ENCODE measurements at places on chromosomes 11 and 22. TPM values are rescaled to one million over a fixed set of nuclear protein-coding genes. Genes with fewer than 3 reads are reported as not detected.

- no peak for DNase-seq
Measured at GRCh38 chr11:7694235-7694634, 12.0 kb downstream of the OVCH2 start.

Gene DEUP1
- not detected for total RNA-seq

DNA sequence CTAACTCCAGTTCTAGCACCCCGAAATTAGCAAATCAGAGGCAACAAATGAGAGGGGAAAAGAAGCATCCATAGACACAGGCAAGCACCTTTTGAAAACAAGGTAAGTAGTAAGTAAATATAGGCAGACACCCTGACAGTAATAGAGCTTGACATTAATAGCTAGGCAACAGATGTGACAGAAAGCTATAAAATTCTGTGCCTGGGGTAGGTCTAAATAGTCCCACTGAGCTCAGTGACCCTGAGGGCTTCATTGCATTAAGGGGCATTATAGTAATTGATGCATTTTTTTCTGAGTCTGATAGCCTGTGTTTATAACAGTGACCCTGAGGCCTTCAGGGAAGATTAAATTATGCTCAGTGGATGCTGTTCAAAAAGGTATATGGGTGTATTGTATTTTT lies 197.1 kb downstream of the HIPK3 start:
- DNase-seq: no peak

DNA sequence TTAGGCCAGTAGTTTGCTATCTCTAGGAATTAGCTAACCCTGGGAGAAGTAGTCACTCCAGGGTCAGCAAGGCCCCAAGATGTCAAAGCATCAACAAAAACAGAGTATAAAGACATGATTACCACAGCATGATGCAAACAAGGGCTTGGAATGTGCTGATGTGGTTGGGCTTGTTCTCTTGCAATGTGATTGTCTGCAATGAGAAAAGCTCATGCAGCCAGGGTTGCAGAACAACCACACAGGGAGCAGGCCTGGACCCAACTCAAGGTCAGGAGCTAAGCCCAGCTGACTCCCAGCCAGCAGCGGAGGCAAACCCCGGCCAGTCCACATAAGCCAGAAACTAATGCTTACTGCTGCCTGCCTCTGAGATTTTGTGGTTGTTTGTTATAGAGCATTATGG lies 132.4 kb upstream of the ZC3H12C start:
- peak; percentile 84 for DNase-seq

Gene PHF21B
- total RNA-seq: 0.98 TPM

GRCh38 chr22:34096770-34097169 lies 176.5 kb upstream of the LARGE1 start:
- no peak for DNase-seq

Gene VSIG10L2
- not detected for total RNA-seq

DNA sequence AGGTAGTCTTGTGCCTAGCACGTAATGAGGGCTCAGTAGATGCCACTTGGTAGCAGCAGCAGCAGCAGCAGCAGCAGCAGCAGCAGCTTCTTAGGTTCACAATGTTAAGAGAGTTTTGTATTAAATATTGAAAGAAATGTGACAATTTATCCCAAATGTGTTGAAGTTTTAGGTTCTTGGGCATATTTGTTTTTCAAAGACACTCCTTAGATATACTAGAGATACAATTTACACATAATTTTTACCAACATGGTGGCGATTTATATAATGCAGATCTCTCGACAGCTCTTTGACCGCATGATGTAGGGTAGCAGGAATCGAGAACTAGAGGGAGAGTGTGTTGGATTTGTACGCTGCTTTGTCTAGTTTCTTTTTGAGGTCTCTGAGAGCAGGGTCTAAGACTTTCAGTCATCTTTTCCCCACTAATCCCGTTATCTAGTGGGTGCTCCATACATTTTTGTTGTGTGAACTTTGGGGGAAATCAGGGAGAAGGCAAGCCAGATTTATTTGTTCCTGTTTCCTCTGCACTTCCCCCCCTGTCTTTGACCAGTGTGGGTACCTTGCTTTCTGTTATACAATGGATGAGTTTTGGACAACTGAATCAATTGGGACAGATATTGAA lies 1.4 kb downstream of the FDX1 start:
- peak; percentile 22 for DNase-seq

DNA sequence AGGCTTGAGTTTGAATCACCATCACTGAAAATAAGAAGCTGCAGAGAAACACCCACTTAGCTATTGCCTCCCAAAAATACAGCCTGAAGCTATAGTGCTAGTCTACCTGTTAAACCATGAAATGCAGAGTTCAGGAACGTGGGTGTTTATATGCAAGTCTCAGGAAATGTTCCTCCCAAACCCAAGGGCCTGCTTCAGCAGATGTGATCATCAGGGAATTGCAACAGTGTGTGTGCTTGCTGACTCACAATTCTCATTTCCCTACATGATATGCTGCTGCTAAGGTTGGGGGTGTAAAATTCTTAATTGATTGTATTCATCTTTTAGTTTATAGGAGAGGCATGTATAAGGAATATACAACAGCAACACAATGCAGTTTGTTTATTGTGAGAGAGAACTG lies 49.6 kb downstream of the NUP98 start:
- DNase-seq: peak; percentile 64

GRCh38 chr11:5596607-5597201 lies at the start of gene TRIM6:
Gene TRIM6, plus strand, starts transcription at chr11:5596637. Its CDS starts 261 bp downstream, at chr11:5596898.
- DNase-seq: peak; percentile 24

Gene TCN2
- total RNA-seq: 13.1 TPM

DNA sequence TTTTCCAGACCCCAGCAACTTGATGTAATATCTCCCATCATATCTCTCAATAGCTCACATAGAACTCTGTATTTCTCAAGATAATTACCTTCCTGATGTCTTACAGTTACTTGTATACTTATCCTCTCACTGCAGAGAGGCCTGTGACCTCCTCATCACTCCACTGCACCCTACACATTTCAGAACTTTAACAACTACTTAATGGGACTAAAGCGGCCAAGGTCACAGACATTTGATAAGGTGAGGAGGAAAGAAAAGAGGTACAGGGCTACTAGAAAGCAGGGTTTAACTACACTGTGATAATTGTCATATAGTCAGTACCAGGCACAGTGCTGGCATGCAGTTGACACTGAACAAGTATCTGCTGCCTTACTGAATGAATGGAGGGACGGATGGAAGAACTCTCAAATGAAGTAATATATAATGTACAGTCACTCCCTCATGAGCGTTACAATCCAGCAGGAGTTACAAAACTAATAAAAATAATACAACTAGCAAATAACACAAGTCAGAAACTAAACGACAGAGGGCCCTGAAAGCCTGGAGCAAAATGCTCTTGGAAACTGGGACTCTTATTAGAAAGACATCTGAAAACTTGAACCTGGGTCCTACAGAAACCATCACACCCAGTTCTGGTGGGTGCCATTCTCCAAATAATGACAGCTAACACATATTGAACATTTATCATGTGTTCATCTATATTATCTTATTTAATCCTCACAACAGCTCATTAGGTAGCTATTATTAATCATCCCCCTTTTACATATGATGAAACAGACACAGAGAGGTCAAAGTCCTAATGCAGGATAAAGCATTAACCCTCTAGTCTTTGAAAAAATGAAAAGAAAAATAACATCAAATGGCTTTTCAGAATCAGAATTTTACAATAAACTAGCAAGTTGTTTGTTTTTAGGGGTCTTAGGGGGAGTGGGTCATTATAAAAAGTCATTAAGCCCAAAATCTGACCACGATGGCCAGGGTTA lies 14.3 kb downstream of the PI4KA start:
- no peak for DNase-seq

DNA sequence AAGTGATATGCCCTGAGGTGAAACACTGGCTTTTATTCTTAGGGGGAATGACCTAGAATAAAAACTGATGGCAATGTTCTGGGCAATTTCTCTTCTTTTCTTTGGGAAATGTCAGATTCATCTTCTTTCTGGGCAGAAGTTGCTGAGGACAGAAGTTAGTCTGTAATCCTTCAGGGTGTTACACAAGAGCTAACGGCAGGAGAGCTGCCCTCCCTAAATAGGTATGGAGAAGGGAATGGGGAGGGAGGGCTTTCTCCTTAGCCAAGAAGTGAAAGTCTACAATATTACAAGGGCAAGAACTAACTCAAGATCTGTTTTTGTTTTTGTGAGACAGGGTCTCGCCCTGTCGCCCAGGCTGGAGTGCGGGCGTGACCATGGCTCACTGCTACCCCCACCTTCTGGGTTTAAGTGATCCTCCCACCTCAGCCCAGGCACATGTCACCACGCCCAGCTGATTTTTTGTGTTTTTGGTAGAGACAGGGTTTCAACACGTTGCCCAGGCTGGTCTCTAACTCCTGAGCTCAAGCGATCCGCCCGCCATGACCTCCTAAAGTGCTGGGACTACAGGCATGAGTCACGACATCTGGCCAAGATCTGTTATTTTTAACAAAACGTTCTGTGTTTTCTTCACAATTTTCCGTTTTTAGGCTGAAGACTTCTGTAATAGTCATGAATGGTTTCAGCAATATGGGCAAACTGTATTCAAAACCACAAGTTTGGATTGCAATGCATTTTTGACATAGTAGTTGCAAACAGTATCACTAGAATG lies 7.2 kb downstream of the PIWIL4 start:
- peak; percentile 74 for DNase-seq

GRCh38 chr11:34669458-34669857 lies 48.6 kb downstream of the EHF start:
- no peak for DNase-seq

- DNase-seq: no peak
Measured at GRCh38 chr11:114047327-114047726, 12.2 kb upstream of the ZBTB16 start.

GRCh38 chr11:130077671-130078070 lies 8.0 kb downstream of the APLP2 start:
- no peak for DNase-seq

Gene SAA4
- not detected for total RNA-seq

Gene UBQLNL
- total RNA-seq: 0.06 TPM

Gene GAL3ST1
- not detected for total RNA-seq

Gene NUMA1
- total RNA-seq: 132 TPM

- no peak for DNase-seq
Measured at GRCh38 chr11:9606809-9607510, 33.5 kb downstream of the WEE1 start.

- peak; percentile 90 for DNase-seq
Measured at GRCh38 chr22:30291058-30291892, 2.0 kb upstream of the CASTOR1 start.

- DNase-seq: no peak
Measured at GRCh38 chr11:1574238-1574932, 2.3 kb upstream of the DUSP8 start.

Gene TMEM109
- total RNA-seq: 94.1 TPM
